Adipocyte (in vitro differentiated cells): ENCODE measurements at places on chromosomes 11 and 22.

DNA sequence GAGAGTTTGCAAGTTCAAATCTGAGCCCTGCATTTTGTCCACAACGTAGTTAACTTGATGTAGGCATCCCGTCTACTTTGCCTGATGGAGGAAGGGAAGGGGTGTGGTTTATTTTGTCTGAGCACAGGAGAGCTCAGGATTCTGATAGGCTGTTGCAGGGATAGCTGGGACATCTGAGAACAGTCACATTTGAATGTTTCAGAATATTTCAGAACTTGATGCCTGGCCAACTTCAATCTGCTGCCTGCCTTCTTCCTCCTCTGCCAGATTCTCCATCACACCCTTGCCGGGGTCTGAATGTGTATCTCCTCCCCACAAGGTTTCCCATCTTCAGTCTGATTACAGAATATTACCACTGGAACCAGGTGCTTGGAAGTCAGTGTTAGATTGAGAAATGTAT is 51.6 kb downstream of the NTM start:
- DNase-seq, result no peak

DNA sequence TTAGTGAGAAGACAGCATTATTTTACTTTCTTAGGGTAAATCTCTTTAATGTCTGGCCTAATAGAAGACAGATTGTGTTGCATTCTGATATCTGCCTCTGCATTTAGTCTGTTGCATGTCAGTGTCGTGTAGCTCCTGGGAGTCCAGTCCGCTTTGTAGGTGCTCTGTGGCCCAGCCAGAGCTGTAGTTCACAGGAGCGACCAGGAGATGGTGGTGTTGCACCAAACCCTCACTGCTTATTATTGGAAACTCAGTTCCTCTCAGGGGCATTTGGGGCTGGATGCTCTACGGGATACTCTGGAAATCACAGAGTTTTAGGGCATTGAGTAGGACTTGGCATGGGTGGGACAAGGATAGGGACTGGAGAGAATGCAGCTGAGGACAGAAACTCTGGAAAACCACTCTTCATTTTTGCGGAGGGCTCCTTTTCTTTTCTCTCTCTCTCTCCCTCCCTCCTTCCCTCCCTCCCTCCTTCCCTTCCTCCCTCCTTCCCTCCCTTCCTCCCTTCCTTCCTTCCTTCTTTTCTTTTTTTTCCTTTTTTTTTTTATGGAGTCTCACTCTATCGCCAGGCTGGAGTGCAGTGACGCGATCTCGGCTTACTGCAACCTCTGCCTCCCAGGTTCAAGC is 21.7 kb downstream of the MIAT start:
- DNase-seq, result peak; percentile 87

DNA sequence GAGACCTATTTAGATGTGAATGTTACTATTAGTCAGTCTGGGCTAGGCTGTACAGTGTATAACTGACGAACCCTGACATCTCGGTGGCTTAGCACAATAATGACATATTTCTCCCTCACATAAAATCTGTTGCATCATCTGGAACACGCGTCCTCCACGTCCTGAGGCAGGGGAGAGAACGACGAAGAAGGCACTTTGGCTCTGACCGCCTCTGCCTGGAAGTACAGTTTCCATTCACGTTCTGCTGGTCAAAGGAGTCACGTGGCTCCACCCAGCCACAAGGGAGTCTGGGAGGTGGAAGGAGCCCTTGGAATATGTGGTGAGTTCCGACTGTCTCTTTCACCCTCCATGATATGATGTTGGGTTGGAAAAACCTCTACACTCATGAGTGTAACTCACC is 55.1 kb upstream of the CD82 start:
- no peak for DNase-seq

- DNase-seq, result no peak
These were observed 1.1 kb upstream of the PDGFD start for GRCh38 chr11:104165014-104165413.

DNA sequence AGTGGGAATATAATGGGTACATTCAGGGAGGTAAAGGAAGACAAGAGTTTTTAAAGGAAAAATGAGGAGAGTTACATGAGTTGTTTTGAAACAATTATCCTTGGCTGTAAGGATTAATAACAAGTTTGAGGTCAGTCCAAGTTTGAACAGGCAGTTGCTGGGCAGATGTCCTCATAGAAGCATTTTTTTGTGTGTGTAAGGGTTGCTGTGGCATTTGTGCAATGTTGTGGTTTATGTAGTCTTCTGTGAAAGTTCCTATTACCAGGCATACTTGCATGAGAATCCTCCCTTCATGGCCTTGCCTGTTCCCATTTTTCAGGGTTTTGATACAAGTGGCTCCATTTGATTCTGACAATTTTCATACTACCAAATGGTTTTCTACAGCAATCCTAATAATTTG is 400.2 kb downstream of the KCNA4 start:
- peak; percentile 30 for DNase-seq

DNA sequence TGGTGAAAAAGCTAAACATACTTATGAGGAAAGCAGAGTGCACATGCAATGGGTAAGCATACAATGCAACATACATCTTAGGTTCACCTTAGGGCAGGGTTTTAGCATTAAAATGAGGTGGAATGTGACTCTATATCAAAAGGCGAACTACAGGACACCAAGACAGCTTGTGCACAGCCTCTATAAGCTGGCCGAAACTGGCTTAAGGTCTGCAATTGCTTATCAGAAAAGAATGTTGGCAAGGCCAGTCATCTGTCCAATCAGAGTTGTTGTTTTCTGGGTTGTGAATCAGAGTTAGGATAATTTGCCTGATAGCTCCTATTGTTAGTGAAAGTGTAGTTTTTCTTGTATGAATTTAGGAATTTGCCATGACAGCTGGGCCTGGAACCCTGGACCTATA is 76.5 kb downstream of the LRRC4C start:
- no peak for DNase-seq

- DNase-seq, result no peak
These were observed 46.3 kb downstream of the BIRC2 start for GRCh38 chr11:102393272-102393730.

DNA sequence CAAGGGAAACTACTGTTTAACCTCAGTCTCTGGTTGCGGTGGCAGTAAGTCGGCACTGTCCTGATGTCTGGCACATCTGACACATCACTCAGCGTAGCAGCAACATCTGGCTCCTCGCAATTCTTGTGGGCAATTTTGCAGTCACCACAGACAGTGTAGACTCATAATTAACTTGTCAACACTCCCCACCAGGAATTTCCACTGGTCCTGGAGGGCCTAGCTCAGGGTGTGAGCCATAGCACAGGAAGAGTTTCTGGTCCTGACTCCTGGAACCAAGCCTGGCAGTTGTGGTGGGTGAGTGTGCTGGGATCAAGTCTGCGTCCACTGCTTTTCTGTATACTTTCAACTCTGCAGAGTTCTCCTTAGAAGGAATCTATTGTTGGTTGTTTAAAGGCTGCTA is 209.7 kb downstream of the SNX19 start:
- DNase-seq, result no peak

DNA sequence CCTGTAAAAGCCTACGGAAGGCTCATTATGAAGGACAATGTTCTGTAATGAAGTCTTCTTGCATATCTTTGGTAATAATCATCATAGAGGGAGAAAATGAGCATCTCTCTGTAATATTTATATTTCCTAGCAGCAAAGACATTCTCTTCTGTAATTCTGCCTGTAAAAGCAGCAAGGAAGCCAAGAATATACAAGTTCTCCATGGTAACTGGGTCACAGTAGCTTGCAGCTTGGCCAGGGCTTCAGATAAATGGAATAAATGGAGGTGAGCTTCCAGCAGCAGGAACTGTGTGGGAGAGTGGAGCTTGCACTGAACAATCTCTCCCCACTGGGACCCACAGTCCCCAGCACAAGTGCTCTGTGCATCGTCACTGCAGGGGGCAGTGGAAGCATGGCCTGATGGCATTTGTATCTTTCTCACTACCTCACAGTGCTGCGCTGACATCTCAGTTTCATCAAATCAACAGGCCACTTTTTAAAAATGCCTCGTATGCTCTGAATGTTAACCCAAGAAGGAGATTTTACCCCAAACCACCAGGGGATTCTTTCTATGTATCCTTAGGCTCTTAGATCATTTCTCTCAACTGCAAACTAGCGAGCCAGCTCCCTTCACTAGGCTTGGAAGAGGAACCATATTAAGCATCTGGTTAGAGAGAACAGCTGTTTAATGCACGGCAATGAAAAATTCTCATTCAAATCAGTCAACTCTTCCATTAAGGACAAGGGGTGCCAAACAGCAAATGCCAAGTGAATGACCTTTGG is 1059.7 kb downstream of the OPCML start:
- peak; percentile 27 for DNase-seq

DNA sequence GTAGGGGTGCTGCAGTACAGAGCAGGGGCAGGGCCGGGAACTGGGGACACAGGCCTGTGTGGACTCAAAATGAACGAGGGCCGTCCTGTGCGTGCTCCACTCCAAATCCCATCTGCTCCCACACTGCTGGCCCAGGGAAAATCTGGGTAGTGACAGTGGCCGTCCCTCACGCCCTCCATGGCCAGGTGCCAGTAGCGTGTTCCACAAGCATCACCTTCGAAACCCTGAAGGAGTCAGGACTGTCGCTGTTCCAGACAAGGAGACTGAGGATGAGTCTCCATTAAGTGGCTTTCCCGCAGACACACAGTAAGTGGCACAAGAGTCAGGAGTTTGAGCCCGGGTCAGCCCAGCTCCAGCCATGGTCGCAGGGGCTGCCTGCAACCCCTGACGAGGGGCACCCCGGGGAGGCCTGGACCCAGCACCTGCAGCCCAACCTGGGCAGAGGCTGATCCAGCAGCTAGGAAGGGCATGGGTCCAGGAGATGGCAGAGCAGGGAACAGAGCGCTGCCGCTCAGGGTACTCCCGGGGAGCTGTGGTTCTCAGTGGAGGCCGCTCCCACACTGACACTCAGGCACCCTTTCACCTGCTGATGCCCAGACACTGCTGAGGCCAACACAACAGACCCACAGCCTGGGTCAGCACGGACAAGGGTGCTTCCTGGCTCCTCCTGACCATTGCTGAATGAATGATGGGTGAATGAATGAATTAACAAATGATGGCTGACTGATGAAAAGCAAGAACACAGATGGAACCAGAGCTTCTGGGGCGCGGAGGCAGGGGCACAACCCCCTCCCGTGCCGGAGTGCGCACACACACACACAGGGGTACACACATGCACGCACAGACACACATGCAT is 35.3 kb downstream of the IGF2 start:
- DNase-seq, result no peak

DNA sequence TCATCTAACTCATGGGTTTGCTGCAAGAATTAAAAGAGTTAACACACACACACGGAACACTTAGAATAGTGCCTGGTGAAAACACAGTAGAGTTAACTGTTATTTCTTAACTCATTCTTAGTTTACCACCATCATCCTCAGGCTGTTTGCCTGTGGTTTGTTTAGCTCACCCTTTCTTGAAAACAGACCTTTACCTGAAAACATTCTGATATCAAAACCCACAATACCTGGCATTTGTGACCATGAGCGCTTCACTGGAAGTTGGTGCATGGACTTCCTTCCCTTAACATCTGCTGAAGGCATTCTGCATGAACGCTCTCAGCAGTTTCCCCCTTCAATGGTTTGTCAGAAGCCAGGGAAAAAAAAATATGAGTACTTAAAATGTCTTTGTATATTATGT is 256.0 kb downstream of the ETS1 start:
- DNase-seq, result no peak

GRCh38 chr11:99260696-99261095 is 239.9 kb downstream of the CNTN5 start:
- peak; percentile 27 for DNase-seq

DNA sequence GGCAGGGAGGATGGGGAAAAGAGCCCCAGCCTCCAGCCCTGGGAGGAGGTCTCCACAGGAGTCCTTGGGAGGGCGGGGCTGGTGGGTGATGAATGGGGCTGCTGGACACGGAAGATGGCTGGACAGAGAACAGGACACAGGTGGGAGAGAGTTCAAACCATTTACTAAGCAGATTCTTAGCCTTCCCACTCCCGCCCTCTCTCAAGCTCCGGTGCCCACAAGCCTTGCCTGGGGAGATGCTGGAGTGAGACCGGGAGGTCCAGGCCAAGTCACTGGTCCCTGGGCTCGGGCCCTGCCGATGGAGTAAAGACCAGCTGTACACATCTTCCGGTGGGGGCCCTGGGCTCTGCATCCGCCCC is 1.4 kb downstream of the CLDN5 start:
- no peak for DNase-seq

DNA sequence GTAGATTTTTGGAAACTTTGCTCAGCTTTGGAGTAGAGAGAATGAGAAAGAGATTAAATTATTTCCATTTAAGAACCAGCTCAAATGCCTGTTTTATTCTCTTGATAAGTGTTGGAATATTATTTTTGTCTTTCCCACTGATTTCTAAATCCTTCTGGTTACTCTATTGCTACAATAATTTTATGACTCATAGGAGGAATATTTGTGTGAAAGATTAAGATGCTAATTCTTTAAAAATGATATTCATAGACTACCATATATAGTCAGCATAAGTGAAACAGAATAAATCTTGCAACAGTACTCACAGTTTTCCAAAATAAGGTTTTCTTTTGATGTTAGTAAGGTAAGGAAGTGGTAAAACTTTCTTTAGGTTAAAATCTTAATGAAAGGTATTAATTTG is 60.9 kb downstream of the YAP1 start:
- DNase-seq, result peak; percentile 86

DNA sequence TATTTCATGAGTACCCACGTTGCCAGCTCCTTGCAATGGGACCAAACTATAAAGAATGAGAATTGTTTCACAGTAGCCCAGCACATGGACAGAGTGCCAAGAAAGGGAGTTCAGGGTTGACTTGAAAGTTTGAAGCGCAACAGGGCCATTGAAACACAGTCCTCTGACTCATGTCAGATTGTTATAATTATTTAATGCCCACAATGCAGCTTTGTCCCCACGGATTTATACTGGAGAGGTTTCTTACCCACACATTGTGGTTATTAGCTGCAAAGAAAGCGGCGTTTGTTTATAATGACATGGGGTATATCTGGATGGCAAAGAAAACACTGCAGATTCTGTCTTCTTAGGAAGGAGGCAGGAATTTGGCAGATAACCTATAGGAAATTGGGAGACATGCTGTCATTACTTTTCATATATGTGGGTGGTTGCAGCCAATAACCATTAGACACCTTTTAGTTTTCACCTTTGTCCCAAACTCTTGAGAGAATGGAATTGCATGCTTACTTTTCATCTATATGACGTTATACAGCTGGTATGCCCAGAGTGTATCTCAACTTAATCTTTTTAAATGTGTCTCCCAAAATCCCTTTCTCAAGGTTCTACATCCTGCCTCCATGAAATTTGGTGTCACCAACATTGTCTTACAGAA is 143.6 kb downstream of the TEAD1 start:
- no peak for DNase-seq

- peak; percentile 49 for DNase-seq
These were observed 263.8 kb upstream of the NARS2 start for GRCh38 chr11:78838417-78838816.
